ENCODE measurements at places on chromosomes 1 and 21.

GRCh38 chr1:209643285-209644020 lies 8.8 kb downstream of the LAMB3 start:
- no peak for DNase-seq

DNA sequence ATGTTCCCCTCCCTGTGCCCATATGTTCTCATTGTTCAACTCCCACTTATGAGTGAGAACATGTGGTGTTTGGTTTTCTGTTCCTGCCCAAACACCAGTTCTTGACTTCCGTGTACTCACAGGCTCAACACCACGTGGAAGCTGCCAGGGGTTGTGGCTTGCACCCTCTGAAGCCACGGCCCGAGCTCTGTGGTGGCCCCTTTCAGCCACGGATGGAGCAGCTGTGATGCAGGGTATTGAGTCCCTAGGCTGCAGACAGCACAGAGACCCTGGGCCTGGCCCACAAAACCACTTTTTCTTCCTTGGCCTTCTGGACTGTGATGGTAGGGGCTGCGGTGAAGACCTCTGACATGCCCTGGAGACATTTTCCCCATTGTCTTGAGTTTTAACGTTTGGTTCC lies 111.6 kb downstream of the SYT14 start:
- no peak for DNase-seq

- DNase-seq: no peak
Measured at GRCh38 chr21:38800046-38800758, 5.5 kb upstream of the ETS2 start.

DNA sequence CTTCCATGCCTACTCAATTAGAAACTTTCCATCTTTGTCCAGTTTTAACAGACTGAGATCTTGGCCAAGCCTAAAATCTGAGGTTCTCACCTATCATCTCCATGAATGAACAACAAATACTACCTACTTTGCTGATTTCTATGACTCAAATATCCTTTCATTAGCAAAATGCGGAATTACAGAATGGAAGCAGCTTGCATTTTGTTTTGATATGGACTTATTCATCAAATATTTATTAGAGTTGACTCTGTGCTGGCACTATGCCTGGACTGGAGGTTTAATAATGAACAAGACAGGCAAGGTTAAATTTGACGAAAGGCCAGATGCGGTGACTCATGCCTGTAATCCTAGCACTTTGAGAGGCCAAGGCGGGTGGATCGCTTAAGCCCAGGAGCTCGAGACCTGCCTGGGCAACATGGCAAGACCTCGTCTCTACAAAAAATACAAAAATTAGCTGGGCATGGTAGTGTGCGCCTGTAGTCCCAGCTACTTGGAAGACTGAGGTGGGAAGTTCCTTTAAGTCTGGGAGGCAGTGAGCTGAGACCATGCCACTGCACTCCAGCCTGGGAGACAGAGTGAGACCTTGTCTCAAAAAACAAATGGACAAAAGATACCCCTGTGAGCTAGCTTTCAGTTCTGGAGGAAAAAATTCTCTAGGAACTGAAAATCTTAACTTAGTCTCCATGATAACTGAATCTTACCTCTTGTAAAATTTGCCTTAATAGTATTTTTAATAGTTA lies 29.4 kb upstream of the SOD1 start:
- peak; percentile 83 for DNase-seq

DNA sequence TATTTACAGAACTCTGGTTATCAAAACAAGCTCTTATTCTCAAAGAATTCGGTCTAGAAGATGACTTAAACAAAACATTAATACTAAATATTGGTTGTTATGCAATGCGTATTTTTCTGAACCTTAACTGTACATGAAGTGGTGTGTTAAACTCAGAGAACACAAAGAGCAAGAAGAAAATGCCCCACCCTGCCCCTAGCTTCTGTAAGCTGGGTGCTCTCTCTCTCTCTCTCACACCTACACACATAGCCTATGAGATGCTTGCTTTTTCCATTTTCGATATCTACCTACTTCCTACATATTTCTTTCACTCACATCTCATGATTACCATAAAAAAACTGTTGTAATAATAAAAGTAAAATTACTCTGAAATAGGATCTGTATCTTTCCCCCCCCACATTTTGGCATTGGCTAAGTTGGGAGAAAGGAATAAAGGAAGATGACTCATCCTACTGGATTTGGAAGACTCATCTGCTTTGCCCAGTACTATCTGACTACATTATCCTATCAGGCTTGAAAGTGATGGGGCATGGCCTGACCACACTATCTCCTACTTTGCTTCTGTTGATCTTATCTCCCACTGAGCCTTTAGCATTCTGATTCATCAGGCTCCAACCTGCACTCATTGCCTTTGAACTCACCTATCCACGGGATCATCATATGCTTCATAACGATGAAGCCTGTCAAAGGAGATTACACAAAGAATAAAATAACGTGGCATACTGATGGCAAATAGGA lies 2.9 kb downstream of the CRYZ start:
- DNase-seq: peak; percentile 26

DNA sequence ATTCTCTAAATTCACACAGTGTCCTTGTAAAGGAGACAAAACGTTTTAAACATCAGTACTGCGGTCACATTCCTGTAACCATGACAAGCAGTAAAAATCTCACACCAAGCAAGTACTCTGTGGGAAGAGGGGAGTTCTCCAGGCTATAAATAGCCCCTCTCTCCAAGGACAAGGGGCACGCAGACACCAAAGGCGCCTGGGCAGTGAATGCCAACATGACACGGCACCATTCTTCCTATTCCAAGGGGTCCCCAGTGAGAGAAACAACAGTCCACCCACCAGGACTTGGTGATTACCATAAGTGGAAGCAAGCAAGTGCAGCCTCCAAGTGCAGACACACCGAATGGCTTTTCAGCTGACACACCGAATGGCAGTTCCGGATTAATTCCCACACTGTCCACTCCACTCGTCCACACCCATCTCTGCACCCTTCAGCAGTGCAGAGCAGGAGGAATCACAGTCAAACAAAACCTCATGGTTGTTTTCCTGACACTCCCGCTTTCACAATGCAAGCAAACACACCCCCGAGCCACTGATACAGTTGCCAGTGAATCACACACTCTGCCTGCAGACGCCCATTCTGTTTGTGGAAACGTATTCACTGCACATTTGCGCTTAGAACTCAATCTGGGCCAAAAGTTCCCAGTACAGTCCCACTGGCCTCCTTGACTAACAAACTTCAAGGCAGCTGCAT lies 1.8 kb downstream of the PTTG1IP start:
- DNase-seq: no peak

DNA sequence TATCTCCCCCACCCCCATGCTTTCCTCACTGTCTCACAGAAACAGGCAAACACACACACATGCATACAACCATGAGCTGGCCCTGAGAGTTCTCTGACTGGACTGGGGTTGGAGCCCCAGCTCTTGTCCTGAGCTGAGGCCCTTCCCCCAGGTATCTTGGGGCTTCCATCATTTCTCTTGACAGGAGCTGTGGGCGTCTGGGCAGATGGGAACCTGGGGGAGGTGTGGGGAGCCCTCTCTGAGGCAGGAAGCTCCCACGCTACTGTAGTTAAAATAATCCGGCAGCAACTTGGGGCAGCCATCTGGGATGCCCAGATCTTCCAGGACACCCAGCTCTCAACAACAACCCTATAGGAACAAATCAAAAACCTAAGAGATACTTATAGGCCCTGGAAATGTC lies 2.7 kb upstream of the KIF21B start:
- DNase-seq: no peak

- peak; percentile 24 for DNase-seq
Measured at GRCh38 chr1:21020151-21020550, 156.5 kb downstream of the EIF4G3 start.

DNA sequence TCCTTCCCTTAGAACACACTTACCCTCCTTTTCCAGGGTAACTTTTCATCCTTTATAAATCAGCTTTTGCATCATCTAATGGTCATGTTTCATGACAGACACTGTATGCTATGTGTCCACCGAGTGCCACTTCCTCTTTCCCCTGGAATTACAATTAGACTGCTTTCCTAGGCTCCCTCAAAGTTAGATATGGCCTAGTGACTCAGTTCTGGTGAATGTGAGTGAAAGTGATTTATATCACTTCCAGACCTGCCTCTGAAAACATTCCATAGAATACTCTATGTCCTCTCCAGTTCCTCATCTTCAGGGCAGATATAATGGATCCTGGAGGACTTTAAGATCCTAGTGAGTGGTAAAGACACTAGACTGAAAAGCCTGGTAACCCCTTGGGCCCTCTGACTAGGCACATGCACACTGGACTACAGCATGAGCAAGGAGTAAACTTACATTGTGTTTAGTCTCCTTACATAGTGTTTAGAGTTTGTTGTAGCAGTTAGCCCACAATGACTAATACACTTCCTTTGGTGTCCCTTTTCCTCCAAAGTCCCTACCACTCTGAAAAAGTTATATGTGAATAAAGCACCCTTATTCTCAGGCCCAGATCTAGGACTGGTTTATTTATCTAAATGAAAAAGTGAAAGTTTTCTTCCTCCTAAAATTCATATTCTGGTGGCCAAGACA lies 59.3 kb downstream of the GPR88 start:
- DNase-seq: peak; percentile 31

GRCh38 chr1:167659450-167659849 lies 29.4 kb downstream of the RCSD1 start:
- no peak for DNase-seq

DNA sequence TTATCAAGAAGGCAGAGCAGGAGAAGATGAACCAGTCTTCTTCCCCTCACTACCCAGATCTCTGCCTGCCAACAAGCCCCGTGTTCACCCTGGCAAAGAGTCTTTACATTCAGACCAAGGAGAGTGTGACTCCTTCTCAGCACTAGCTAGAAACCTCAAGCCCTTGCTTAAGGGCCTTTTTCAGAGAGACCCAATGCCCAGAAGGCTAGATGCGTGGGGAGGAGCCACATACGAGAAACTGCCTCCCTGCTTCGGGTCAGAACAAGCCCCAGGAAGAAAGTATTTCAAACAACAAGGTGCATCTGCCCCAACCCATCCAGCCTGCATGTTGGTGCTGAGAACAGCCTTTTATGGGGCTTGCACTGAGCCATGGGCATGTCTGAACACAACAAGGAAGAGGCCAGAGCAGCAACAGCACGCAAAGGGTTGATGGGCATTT lies 152.7 kb upstream of the CAMK1G start:
- DNase-seq: no peak

DNA sequence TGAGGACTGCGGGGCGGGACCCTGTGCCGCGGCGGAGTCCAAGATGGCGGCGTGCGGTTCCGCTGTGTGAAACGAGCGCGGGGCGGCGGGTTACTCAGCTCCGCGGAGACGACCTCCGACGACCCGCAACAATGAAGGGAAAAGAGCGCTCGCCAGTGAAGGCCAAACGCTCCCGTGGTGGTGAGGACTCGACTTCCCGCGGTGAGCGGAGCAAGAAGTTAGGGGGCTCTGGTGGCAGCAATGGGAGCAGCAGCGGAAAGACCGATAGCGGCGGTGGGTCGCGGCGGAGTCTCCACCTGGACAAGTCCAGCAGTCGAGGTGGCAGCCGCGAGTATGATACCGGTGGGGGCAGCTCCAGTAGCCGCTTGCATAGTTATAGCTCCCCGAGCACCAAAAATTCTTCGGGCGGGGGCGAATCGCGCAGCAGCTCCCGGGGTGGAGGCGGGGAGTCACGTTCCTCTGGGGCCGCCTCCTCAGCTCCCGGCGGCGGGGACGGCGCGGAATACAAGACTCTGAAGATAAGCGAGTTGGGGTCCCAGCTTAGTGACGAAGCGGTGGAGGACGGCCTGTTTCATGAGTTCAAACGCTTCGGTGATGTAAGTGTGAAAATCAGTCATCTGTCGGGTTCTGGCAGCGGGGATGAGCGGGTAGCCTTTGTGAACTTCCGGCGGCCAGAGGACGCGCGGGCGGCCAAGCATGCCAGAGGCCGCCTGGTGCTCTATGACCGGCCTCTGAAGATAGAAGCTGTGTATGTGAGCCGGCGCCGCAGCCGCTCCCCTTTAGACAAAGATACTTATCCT lies 430 bp downstream of the RBM15 start:
- no peak for DNase-seq

DNA sequence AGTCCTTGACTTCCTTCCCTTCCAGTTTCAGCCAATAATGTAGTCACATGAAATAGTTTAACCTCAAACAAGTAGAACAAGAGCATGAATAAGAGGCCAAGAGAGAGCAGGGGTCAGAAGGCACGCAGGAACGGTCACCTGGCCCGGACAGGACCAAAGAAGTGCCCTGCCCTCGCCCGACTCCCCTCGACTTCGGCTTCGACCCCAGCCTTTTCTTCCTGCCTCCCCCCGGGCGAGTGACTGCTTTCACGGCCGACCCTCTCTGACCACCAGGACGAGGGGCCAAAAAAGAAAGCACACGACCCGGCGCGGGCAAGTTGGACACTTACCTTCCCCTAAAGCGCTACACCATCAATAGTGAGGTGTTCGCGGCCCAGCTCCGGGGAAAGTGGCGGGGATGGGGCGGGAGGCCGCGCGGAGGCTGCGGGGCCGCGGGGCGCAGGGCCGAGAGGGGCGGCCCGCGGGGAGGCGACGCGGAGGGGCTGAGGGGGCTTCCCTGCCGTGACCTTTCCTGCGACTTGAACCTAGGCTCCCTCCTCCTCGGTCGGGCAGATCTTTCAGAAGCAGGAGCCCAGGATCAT lies 519 bp downstream of the RERE start:
- DNase-seq: no peak

GRCh38 chr21:37945036-37945435 lies 28.8 kb upstream of the KCNJ6 start:
- DNase-seq: no peak

GRCh38 chr1:45536886-45537285 lies 13.7 kb upstream of the AKR1A1 start:
- DNase-seq: no peak

All from astrocyte of the cerebellum (primary cell).